ENCODE measurements at places on chromosomes 11 and 22.
A peak's percentile ranks its signal among the peaks of the same experiment; 100 is the strongest.

GRCh38 chr11:119352857-119353260 lies 6.4 kb upstream of the MFRP start:
- DNase-seq = peak; percentile 37

DNA sequence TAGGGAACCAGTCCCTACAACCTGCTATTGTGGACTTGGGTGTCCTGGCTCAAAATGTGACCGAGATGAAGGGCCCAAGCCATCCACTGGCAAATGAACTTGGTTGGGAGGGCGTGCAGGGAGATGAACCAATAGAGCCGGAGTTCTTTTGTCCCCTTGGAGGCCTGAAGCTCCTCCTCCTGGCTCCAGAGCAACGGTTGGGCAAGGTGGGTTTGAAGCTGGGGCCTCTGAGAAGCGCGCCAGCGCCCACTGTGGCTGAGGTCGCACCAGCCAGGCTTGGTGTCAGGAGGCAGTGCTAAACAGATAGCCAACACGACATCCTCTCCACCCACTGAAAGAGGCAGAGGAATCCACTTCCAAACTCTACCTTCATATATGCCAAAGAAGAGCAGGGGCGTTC lies 36.0 kb upstream of the PACSIN2 start:
- no peak for DNase-seq

DNA sequence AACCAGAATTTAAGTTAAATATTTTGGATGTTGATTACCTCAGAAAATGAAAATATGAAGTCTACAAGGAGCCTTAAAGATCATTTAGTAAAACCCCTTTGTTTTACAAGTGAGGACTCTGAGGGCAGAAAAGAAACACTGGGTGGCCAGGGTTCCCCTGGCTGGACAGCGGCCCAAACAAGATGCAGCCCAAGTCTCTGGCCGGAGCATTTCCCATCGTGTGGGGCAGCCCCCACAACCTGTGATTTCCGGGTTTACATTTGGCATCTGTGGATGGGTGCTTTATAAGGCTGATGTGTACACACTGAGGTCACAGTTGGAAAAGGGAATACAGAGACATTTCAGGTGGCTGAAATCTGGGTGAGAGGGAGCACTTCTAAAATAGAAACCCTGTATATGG lies 28.8 kb upstream of the B3GAT1 start:
- DNase-seq = no peak

GRCh38 chr11:10021563-10021962 lies 272.5 kb downstream of the SBF2 start:
- DNase-seq = no peak

- DNase-seq = no peak
Observed at GRCh38 chr11:110450246-110450645, 20.5 kb downstream of the FDX1 start.

- DNase-seq = no peak
Observed at GRCh38 chr22:48651036-48651890, 1176.4 kb downstream of the BRD1 start.

DNA sequence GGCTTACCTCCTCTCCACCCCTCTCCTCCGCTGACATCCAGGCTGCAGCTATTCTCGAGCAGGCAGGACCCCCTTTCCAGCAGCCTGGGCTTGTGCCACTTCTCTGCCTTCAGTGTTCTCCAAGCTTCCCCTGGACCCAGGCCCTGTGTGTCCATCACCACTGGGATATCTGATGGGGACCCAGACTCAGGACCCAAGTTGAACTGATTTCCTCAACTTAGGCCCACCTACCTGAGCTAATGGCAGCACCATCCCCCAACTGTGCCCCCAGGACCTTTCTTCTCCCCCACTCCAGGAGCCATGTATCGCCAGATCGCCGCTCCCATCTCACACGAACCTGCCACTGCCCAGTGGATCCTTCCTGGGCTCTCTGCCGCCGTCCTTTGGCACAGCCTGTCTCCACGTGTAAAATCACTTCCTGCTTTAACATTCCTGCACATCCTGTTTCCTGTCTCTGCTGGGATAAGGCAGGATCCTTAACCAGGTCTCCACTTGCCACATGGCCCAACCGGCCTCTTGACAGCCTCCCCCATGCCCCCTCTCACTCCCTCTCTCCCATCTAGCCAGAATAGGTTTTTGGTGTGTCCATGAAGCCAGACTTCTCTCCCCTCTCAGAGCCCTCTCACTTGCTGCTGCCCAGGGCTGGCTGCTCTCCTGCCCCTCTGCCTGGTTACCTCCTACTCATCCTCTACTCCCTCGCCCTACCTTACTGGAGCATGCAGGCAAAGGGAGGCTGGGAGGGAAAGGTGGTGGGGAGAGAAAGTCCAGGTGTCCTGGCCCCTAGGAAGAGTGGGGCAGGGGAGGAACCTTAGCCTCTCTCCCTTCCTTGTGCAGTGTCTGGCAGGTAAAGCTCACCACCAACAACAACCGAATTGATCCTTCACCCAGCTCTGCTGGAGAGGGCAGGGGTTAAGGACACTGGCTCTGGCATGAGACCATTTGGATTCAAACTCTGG lies 9.4 kb downstream of the SPATA19 start:
- DNase-seq = no peak

GRCh38 chr11:12680940-12681258 lies 6.7 kb downstream of the TEAD1 start:
- DNase-seq = no peak

- DNase-seq = peak; percentile 31
Observed at GRCh38 chr11:44899959-44900358, 50.7 kb downstream of the TP53I11 start.

DNA sequence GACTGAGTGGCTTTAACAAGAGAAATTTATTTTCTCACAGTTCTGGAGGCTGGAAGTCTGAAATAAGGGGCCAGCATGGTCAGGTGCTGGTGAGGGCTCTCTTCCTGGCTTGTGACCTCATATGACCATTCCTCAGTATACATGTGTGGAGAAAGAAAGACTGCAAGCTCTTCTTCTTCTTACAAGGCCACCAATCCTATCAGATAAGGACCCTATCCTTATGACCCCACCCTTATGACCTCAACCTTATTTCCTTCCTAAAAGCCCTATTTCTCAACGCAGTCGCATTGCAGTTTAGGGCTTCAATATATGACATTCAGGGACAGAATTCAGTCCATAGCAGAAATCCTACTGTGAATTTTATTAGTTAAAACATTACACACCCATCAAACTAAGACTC lies 124.4 kb upstream of the RAG2 start:
- no peak for DNase-seq
